GM13977 (cell line): ENCODE measurements at places on chromosomes 6 and 20.
A peak's percentile ranks its signal among the peaks of the same experiment; 100 is the strongest.

- DNase-seq, result peak; percentile 43
These were observed 827 bp downstream of the E2F3 start for GRCh38 chr6:20402342-20403069.

DNA sequence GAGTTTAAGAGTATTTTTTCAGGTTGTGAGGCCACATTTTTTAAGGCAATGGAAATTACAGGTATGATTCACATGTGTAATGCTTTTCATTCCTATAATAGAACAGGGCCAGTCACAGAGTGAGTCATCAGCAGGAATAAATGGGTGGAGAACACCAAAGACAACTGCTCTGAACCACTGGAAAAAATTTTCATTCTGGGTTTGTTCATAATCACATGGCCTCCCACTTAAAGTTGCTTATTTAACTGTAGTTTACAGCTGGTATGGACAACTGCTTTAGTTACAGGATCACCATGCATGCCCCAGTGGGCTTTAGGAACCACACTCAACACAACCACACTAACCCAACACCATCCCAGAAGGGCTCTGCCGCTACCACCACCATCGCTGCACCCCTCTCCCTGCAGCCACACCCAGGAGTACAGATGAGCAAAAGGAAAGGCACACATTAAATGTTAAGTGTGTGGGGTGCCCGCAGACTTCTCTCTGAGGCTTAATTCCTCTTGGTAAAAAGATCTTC lies 107.0 kb upstream of the DST start:
- DNase-seq, result no peak

DNA sequence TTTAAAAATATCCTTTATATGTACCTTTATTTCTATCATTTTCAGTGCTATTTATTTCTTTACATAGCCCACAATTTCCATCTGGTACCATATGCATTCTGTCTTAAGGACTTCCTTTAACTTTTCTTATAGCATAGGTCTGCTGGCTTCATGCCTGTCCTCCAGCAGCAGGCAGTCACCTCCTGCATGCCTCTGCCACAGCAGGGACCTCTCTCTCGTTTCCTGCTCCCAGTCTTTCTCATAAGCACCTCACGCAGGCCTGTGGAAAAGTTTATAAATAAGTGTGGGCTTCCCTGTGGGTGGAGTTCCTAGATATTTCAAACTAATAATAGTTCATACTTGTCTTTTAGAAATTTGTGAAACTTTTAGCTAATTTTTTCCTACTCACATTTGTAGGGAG lies 133.9 kb downstream of the KCNQ5 start:
- DNase-seq, result no peak

- no peak for DNase-seq
These were observed 17.1 kb downstream of the TPBG start for GRCh38 chr6:82380566-82381185.

DNA sequence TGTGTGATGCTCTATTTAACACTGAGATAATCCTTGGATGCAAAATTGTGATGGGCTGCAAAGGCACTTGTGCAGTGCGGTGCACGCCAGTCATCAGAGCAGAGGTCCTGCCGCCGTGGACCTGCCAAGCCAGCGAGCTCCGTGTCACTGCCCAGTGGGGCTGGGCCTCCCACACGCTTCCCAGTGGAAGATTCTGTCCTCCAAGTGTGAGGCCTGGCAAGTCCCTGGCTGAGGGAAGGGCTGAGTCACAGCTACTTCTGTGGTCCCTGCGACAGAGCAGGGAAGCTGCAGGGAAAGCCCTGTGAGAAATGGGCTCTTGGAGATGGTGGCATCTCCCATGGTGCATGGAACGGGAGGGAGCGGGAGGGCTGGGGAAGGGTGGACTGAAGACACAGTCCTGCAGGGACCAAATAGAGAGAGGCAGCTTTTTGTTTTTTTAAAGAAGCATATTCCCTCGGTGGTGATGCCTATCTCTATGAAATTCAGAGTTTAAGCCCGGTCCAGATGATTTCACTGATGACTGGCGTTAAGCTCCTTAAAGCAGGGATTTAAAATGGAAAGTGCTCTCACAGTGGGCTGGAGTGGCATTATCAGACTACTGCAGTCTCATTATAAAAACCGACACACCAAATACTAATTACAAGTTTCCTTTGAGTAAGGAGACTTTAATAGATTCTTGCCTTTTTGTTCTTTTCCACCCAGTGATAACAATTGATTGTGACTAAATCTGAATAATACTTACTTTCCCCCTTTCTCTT lies 413.7 kb downstream of the QKI start:
- DNase-seq, result no peak

GRCh38 chr20:23626040-23626620 lies 11.6 kb downstream of the CST3 start:
- no peak for DNase-seq

GRCh38 chr20:46810448-46811223 lies 84.0 kb upstream of the EYA2 start:
- no peak for DNase-seq

GRCh38 chr20:36929691-36930090 lies 21.8 kb downstream of the SAMHD1 start:
- no peak for DNase-seq
